Colonic mucosa (tissue), 4 donors: ENCODE measurements at places on chromosomes 1 and 21. TPM values are rescaled to one million over a fixed set of nuclear protein-coding genes. Genes with fewer than 3 reads are reported as not detected.

- no peak for DNase-seq
- H3K4me1 ChIP-seq, result no peaks in the 10 kb centered on the region
- H3K4me3 ChIP-seq, result no peak overlapping the region
- no peaks in the 10 kb centered on the region for H3K27me3 ChIP-seq
These were observed 95.3 kb downstream of the MTR start for GRCh38 chr1:236890152-236891056.

DNA sequence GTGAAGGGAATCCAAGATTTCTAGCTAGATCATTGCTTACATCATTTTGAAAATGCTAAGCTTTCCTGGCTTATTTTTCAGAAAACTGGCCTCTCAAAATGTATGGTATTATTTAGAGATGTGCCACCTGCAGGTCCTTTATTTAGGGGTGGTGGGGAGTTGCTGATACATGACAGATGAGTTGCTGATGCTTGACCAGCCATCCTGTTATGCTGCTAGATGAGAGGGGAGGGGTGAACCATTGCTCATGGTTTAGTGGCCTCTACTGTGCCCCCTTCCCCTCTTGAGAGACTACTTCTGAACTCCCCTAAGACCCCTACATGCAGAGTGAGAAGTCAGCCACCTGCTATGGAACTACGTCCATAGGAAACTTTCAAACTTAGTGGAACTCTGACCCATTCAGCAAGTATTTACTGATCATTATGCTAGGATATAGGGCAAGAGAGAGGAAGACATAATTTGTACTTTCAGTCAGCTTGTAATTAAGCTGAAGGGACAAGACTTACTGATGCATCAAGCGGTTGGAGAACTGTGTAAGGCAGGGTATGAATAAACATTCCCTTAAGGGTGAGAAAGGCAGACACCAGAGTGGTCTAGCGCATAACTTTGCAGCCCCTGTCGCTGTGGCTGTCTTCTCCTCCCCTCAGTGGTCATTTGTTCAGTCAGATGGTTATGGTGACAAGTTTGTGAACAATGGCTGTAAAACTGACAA lies 34.6 kb downstream of the SLAMF6 start:
- H3K36me3 ChIP-seq, result no peaks in the 10 kb centered on the region
- no peak overlapping the region for H3K27ac ChIP-seq
- no peak overlapping the region for H3K4me3 ChIP-seq
- H3K4me1 ChIP-seq, result no peaks in the 10 kb centered on the region
- H3K27me3 ChIP-seq, result no peaks in the 10 kb centered on the region

- H3K4me1 ChIP-seq, result no peaks in the 10 kb centered on the region
- H3K4me3 ChIP-seq, result no peak overlapping the region
- DNase-seq, result no peak
- no peaks in the 10 kb centered on the region for H3K27me3 ChIP-seq
- no peak overlapping the region for H3K27ac ChIP-seq
These were observed 7.2 kb downstream of the LAD1 start for GRCh38 chr1:201391651-201392511.

GRCh38 chr1:233730809-233731208 lies 116.9 kb downstream of the KCNK1 start:
- H3K36me3 ChIP-seq, result no peaks in the 10 kb centered on the region
- no peak overlapping the region for H3K27ac ChIP-seq
- DNase-seq, result no peak

DNA sequence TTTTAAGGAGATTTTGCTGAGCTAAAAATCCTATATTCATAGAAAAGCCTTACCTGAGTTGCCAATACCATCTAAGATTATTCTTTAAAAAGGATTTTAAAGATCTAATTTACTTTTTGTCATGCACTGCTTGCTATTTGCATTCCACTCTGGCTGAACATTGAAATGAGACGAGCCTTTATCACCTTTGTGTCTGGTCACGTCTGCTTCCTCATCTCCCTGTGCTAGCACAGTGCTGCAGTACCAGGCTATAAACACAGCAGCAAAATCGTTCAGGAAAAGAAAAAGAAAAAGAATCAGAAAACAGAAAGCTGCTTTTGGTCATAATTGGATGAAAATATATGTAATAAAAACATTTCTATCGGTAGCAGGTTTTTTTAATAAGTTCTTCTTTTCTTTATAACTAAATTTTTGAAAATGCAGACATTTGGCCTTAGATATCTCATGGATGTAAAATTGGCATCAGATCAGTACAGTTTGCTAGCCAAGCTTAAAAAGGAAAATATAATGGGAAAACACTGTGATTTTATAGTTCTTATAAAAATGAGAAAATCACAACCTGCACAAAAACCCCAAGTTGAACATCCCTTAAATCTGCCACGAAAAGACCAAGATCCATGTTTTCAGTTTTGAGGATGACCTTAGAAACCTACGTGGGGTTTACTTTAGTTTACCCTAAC lies 735.7 kb upstream of the CXADR start:
- no peaks in the 10 kb centered on the region for H3K4me1 ChIP-seq
- no peak for DNase-seq
- H3K4me3 ChIP-seq, result no peak overlapping the region
- no peak overlapping the region for H3K27ac ChIP-seq
- no peaks in the 10 kb centered on the region for H3K36me3 ChIP-seq

DNA sequence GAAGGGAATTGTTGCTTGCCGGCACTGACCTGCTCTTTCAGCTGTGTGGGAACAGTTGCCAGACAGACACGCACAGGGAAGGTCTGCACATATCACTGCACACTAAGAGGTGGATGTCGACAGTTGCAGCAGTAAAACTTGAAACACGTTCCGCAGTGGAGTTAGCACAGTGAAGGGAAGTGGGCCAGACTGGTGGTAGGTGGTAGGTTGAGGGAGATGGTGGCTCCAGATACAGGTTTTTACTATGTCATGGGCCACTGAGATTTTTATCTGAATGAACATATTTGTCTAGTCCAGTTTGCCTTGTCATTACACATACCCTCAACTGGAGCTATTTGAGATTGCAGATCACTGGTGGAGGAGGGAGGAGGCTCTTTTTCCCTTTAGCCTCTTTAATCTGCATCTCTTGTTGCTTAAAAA lies 13.5 kb downstream of the MRPS6 start:
- H3K36me3 ChIP-seq, result no peaks in the 10 kb centered on the region
- no peaks in the 10 kb centered on the region for H3K27me3 ChIP-seq
- no peak overlapping the region for H3K4me3 ChIP-seq
- peaks cover 5% of the 10 kb centered on the region for H3K4me1 ChIP-seq
- DNase-seq, result no peak
- H3K27ac ChIP-seq, result no peak overlapping the region

- DNase-seq, result no peak
- H3K27me3 ChIP-seq, result no peaks in the 10 kb centered on the region
- H3K4me1 ChIP-seq, result no peaks in the 10 kb centered on the region
- no peak overlapping the region for H3K27ac ChIP-seq
- H3K36me3 ChIP-seq, result no peaks in the 10 kb centered on the region
These were observed 11.6 kb upstream of the POFUT2 start for GRCh38 chr21:45299026-45299863.

GRCh38 chr1:166464333-166464732 lies 297.5 kb upstream of the FAM78B start:
- H3K27ac ChIP-seq, result no peak overlapping the region
- no peaks in the 10 kb centered on the region for H3K36me3 ChIP-seq
- H3K27me3 ChIP-seq, result no peaks in the 10 kb centered on the region
- H3K4me3 ChIP-seq, result no peak overlapping the region
- no peaks in the 10 kb centered on the region for H3K4me1 ChIP-seq

The BCAR3 gene
- 45.2 TPM for total RNA-seq

The B3GALT5 gene
- 114 TPM for total RNA-seq

The NPR1 gene
- total RNA-seq, result 2.3 TPM
